ENCODE measurements at places on chromosomes 16 and 17.

GRCh38 chr16:49494474-49494873, 120.9 kb downstream of the C16orf78 start:
- H3K27ac ChIP-seq, result no peak overlapping the region
- H3K4me1 ChIP-seq, result peaks cover 4% of the 10 kb centered on the region
- no peaks in the 10 kb centered on the region for H3K36me3 ChIP-seq
- H3K4me3 ChIP-seq, result no peak overlapping the region
- peak; percentile 26 for DNase-seq

- H3K4me1 ChIP-seq, result no peaks in the 10 kb centered on the region
- DNase-seq, result no peak
- H3K36me3 ChIP-seq, result peaks cover 22% of the 10 kb centered on the region
- H3K27ac ChIP-seq, result no peak overlapping the region
- H3K27me3 ChIP-seq, result no peaks in the 10 kb centered on the region
- H3K4me3 ChIP-seq, result no peak overlapping the region
Measured at GRCh38 chr17:17129466-17129865, 76.7 kb downstream of the PLD6 start.

DNA sequence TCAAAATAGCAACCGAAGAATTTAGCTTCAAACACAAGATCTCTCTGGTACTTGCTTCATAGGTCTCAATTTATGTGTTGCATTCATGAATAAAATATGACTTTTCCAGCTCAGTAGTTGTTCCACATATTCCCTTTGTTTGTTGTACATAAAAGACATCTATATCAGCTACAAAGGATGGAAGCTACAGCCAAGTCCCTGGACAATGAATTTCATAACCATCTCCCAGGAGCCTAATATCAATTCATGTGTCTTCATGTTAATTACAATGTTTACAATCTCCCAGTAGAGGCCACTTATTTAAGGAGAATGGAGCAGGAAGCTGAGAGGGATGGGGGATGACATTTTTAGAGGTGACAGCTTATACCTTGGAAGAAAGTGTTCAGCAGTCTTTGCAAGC, 3.3 kb downstream of the CLEC3A start:
- no peaks in the 10 kb centered on the region for H3K4me1 ChIP-seq
- no peak for DNase-seq
- H3K27ac ChIP-seq, result no peak overlapping the region

DNA sequence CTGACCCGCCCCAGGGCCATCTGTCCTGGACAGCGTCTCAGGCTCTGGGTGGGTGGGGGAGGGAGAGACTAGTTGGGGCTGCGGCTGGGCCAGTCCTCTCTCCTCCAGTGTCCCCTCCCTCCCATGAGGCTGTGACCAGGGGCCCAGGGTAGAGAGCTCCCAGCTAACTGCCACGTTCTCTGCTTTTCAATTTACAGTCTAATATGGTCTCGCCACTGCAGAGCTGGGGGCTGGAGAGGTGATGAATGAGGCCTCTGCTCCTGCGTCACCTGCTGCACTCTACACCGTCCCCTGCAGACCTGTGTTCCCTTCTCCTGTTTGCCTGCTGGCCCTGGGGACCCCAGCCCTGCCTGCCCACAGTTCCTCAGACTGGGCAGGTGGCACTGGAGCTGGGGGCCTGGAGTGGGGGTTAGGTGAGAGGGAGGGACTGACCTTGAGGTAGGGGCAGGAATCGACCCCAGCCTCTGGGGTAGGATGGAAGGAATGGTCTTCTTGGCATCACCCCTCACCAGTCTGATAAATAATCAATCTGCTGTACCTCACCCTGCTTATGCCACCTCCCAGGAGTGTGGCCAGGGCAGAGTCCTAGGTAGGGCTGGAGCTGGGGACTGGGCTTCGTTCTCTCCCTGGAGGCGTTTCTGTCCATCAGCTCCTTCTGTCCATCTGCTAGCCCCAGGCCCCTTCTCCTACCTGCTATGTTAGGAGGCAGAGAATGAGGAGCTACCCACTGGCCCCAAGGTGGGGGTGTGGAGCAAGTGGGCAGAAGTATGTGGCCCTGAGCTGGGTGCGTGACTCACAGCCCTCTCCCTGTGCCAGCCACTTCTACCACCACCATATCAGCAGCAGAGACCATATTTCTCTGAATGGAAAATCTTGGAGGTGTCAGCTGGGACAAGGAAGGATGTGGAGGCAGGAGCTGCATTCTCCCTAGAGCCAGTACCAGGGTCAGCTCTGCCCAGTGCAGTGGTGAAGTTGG, 12.9 kb downstream of the SEZ6 start:
- peaks cover 11% of the 10 kb centered on the region for H3K27me3 ChIP-seq
- no peak for DNase-seq
- no peaks in the 10 kb centered on the region for H3K36me3 ChIP-seq

DNA sequence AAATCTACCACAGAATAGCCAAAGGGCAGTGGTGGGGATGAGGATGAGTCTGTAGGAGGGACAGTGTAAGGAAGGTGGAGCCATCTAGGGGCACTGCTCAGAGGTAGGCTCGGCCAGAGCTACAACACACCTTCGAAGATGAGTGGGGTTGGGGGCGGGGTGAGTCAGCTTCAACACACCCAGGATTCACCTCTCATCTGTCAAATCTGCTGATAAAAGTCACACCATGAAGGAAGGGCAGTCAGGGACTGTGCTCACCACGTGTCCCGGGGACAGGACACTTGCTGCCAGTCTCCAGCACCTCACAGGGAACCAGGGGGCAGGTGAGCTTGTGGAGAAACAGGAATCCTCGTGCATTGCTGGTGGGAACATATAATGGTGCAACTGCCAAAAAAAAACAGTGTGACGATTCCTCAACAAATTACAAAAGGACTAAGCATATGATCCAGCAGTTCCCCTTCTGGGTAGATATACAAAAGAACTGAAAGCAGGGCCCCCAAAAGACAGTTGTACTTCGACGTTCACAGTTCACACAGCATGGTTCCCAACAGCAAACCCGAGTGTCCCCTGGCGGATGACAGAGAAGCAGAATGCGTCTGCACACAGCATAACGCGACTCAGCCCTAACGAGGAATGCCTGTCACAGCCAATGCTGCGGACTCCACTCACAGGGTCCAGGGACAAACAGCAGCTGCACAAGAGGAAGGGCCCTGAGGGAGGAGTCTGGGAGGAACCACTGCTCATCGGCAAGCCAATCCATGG, 133.1 kb downstream of the ANKRD11 start:
- peaks cover 41% of the 10 kb centered on the region for H3K4me1 ChIP-seq
- DNase-seq, result peak; percentile 83
- no peak overlapping the region for H3K4me3 ChIP-seq
- peak overlapping the region; percentile 20 for H3K27ac ChIP-seq
- H3K36me3 ChIP-seq, result peaks cover 5% of the 10 kb centered on the region

- H3K27me3 ChIP-seq, result no peaks in the 10 kb centered on the region
- no peak overlapping the region for H3K27ac ChIP-seq
- H3K36me3 ChIP-seq, result peaks cover 75% of the 10 kb centered on the region
Measured at GRCh38 chr17:62591333-62591732, 36.1 kb upstream of the MRC2 start.

- no peaks in the 10 kb centered on the region for H3K4me1 ChIP-seq
- no peaks in the 10 kb centered on the region for H3K27me3 ChIP-seq
- DNase-seq, result no peak
Measured at GRCh38 chr16:15966420-15966819, 17.0 kb downstream of the ABCC1 start.

DNA sequence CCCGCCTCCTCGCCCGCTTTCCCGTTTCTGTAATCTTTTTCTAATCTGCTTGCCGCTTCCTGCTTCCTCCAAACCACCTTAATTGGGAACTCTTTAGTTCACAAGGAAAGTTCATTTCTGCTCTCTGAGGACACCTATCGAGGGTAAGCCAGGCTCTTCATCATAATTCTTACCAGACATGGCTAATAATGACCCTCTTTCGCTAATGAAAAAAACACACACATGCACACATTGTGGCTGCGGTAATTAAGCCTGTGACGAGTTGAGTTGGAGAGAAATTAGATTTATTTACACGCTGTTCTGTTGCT, 100.6 kb downstream of the ZNF423 start:
- H3K4me1 ChIP-seq, result peaks cover 25% of the 10 kb centered on the region
- H3K4me3 ChIP-seq, result peak overlapping the region; percentile 74
- DNase-seq, result no peak
- H3K27me3 ChIP-seq, result no peaks in the 10 kb centered on the region
- H3K36me3 ChIP-seq, result no peaks in the 10 kb centered on the region

DNA sequence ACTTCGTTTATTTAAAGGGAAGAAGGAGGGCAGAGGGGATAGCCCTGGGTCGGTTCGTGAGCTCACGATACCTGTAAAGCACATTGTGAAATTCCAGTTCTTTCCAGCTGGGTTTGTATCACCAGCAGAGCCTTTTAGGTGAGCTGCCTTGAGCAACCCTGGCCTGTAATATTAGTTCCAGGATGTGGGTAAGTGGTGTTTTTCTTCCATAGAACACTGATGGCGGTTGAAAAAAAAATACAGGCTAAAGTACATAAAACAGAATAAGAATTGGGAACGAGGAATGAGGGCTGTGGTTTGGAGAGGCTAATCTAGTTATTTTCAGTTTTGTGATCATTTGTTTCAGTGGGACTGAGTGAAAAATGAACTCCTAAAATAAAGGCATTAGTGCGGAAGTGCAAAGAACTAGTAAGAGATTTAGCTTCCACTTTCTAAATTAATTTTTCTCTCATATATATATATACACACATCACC, 20.6 kb downstream of the HS3ST3B1 start:
- peaks cover 31% of the 10 kb centered on the region for H3K4me1 ChIP-seq
- DNase-seq, result peak; percentile 27
- H3K4me3 ChIP-seq, result no peak overlapping the region
- no peak overlapping the region for H3K27ac ChIP-seq
- peaks cover 34% of the 10 kb centered on the region for H3K27me3 ChIP-seq

- no peaks in the 10 kb centered on the region for H3K27me3 ChIP-seq
- H3K27ac ChIP-seq, result no peak overlapping the region
- no peak overlapping the region for H3K4me3 ChIP-seq
- no peaks in the 10 kb centered on the region for H3K4me1 ChIP-seq
- no peaks in the 10 kb centered on the region for H3K36me3 ChIP-seq
Measured at GRCh38 chr16:17269439-17269838, 201.3 kb downstream of the XYLT1 start.

DNA sequence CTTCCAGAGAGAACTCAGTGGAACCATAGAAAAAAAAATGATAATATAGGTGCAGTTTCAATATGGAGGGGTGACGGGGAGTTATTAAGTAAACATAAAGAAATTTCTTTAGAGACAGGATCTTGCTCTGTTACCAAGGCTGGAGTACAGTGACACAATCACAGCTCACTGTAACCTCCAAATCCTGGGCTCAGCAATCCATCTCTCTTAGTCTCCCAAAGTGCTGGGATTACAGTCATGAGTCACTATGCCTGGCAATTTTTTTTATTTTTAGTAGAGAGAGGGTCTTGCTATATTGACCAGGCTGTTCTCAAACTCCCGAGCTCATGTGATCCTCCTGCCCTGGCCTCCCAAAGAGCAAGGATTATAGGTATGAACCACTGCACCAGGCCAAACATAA, 48.8 kb downstream of the NLRC5 start:
- H3K27me3 ChIP-seq, result peaks cover 7% of the 10 kb centered on the region
- H3K4me1 ChIP-seq, result no peaks in the 10 kb centered on the region
- no peak overlapping the region for H3K4me3 ChIP-seq
- DNase-seq, result no peak
- no peaks in the 10 kb centered on the region for H3K36me3 ChIP-seq
- no peak overlapping the region for H3K27ac ChIP-seq

DNA sequence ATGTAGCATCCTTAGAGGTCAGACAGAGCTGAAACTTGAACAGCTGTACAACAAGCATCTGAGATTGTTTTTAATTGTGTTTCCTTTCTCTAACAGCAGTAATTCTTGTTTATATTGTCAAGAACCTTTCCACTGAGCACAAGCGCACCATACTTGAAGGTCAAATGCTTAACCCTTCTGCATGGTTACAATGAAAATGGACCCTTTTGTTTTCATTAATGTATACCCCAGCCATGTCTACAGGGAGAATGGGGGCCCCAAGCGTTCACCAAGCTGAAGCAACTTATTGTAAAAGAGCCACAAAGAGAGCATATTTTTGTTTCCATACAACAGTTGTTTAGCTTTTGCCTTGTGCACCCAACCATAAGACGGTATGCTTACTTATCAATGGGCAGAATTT, 210.8 kb downstream of the FTO start:
- H3K27ac ChIP-seq, result peak overlapping the region; percentile 97
- H3K36me3 ChIP-seq, result no peaks in the 10 kb centered on the region
- H3K4me3 ChIP-seq, result no peak overlapping the region
- DNase-seq, result no peak

DNA sequence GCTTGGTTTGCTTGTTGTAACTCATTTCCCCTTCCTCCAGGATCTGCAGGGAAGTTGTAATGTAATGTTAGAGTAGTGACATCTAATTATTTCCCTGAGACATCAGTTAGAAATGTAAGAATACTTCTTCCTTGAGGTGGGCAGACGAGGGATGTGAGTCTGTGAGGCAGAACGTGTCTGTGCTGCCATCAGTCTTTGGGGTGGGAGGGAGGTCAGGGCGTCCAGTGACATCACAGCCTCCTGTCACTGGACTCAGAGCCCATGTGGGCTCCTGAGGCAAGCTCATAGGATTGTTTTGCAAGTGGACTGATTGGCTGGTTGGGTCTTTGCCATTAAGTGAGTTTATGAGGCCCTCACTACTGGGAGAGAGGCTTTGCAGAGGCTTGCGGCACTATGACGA, 188.8 kb downstream of the CCDC182 start:
- H3K36me3 ChIP-seq, result no peaks in the 10 kb centered on the region
- no peaks in the 10 kb centered on the region for H3K27me3 ChIP-seq
- H3K4me3 ChIP-seq, result no peak overlapping the region
- H3K4me1 ChIP-seq, result peaks cover 41% of the 10 kb centered on the region
- H3K27ac ChIP-seq, result no peak overlapping the region
- no peak for DNase-seq

- H3K4me1 ChIP-seq, result peaks cover 6% of the 10 kb centered on the region
- H3K36me3 ChIP-seq, result no peaks in the 10 kb centered on the region
- peak; percentile 61 for DNase-seq
- H3K27me3 ChIP-seq, result peaks cover 7% of the 10 kb centered on the region
- H3K4me3 ChIP-seq, result no peak overlapping the region
Measured at GRCh38 chr17:61294777-61295176, 104.9 kb upstream of the TBX2 start.

Data from endodermal cell (in vitro differentiated cells).